IPS DF 19.7 (cell line): ENCODE measurements at places on chromosomes 4 and X.

DNA sequence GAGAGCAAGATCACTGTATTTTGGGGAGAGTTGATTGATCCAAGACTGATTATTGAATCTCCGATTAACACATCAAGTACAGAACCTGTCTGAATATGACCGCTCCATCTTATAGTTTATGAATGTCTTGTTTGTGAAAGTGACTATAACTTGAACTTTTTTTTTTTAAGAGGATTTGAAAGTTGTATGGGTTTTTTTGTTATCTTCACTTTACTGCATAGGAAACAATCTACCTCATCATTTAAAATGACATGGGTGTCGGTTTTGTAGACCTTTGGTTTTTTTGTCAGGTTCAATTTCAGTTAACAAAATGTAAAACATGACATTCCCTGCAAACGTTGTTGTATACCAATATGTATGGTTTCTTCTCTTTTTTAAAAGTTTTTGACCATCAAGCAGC, 103.0 kb upstream of the NUDT6 start:
- DNase-seq: no peak

DNA sequence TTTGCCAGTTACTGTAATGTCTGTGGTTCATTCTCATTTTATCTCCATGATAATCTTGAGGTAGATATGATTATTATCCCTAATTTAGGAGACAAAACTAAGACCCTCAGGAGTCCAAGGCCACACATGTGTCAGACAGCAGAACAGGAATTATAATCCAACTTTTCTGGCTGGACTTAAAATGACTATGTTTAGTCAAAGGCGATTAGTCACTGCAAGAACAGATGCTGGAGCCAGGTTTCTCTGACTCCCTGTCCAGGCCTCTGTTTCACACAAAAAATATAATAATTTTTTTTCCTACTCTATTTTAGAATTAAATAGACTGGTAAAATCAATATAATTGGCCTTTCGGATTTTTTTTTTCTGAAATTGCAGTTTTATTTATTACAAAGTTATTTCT, 56.7 kb upstream of the TMEM131L start:
- DNase-seq: no peak

DNA sequence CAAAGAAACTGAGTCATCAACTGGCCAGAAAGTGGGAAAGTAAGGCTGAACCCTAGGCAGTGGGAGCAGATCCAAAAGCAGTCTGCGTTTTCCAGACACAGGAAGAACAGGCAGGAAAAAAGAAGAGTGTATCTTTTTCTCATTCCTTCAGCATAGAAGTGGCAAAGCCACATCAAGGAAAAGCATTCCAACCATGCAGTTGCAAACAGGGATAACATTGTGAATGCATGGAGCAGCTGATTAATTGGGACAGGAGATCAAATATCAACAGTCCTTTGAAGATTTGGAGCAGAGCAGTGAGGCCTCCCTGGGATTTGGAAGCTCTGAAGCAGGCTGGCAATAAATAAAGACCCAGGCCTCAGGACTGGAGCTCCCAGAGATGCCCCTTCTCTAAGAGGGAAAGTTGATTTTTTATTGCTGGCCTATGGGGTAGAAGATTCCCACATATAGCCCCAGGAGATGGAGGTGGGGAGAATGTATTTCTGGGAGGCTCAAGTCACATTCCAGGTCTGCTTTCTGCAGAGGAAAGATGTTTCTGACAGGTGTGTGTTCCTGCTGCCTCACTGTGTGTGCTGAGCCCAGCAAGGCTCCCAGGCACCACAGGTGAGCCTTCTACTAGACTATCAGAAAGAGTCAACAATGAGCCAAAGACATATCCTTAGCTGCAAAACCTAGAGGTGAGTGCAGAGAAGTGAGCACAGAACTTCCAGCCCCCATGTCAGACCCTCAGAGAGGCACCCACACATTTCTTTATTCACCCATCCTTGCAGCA, 222.5 kb downstream of the RAB28 start:
- no peak for DNase-seq

DNA sequence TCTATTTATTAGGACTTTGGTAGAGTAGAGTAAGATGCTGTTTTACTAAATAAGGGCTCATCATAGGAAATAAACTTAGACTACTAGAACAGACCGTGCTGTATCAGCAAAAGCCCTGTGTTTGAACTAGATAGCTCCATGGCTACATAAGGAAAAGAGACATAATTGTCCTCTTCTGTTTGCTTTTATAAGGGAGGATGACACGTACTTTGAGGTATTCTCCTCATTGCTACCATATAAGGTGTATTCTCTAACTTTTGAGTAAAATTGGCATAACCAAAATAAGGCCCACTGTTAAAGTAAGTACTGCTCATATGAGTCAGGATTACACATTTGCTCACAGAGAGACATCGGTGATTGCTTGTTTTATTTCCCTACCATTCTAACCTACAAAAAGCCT, 64.3 kb downstream of the PDLIM5 start:
- no peak for DNase-seq

- DNase-seq: no peak
Measured at GRCh38 chr4:111556141-111556781, 589.0 kb upstream of the FAM241A start.

- DNase-seq: no peak
Measured at GRCh38 chr4:77538144-77538543, 67.5 kb upstream of the CXCL13 start.

GRCh38 chr4:40421839-40422708, 86.9 kb downstream of the CHRNA9 start:
- DNase-seq: no peak

DNA sequence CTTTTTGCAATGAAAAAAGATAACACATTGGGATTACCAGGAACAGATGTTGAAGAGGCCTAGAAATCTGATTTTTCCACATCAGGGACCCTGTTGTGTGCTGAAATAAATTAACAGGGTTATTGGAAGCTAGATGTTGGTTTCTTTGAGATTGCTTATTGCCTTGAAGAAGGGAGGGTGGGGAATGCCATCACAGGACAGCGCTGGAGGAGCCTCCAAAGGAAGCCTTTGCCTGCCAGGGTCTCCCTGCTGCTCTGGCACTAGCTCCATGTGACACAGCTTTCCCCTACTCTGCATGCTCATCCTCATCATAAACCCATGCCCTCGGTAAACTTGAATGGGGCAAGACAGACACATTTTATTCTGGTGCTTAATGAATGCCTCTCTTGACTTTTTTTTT, 76.1 kb downstream of the MID1IP1 start:
- DNase-seq: no peak

DNA sequence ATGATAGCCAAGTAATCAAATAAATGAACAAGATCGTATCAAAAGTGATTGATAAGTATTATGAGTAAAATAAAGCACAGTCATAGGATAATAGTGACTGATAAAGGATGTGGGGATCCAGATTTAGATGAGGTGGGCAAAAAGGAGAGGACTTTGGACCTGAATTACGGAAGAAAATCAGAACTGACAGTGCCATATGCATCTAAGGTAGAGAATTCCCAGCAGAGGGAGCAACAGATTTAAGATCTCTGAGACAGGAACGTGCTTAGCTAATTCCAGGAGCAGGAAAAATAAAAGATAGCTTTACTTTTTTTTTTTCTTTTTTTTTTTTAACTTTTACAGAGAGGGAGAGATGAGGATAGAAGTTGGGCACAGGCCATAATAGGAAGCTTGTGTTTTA, 189.9 kb downstream of the NWD2 start:
- no peak for DNase-seq

GRCh38 chr4:122746485-122746965, 14.0 kb downstream of the BBS12 start:
- DNase-seq: no peak

GRCh38 chr4:93313197-93313596, 515.4 kb upstream of the ATOH1 start:
- no peak for DNase-seq

DNA sequence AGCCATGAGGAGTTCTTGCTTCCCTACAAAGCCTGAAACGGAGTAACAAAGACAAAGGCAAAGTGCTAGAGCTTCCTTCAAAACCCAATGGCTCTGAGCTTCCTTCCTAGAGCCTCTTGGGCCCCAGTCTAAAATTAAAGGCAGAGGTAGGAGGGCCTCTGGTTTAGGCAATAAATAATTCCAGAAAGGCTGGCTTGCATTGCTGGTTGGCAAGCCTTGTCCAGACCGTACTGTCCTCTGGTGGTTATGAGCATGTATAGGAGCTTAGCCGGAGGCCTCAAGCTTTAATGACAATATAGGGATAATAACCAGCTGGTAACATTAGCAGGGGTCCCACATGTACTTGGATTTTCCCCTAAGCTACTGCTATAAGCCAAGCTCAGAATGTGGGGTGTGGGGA, 237.3 kb downstream of the AR start:
- DNase-seq: no peak

GRCh38 chrX:39808471-39808917, 289.3 kb downstream of the BCOR start:
- DNase-seq: no peak

GRCh38 chrX:24341795-24342194, 18.6 kb upstream of the SUPT20HL1 start:
- no peak for DNase-seq

- DNase-seq: no peak
Measured at GRCh38 chr4:19455196-19455595, 796.5 kb upstream of the SLIT2 start.

- no peak for DNase-seq
Measured at GRCh38 chr4:159227378-159227777, 124.5 kb downstream of the RAPGEF2 start.

GRCh38 chrX:97619499-97619898, 735.8 kb downstream of the RPA4 start:
- DNase-seq: no peak

DNA sequence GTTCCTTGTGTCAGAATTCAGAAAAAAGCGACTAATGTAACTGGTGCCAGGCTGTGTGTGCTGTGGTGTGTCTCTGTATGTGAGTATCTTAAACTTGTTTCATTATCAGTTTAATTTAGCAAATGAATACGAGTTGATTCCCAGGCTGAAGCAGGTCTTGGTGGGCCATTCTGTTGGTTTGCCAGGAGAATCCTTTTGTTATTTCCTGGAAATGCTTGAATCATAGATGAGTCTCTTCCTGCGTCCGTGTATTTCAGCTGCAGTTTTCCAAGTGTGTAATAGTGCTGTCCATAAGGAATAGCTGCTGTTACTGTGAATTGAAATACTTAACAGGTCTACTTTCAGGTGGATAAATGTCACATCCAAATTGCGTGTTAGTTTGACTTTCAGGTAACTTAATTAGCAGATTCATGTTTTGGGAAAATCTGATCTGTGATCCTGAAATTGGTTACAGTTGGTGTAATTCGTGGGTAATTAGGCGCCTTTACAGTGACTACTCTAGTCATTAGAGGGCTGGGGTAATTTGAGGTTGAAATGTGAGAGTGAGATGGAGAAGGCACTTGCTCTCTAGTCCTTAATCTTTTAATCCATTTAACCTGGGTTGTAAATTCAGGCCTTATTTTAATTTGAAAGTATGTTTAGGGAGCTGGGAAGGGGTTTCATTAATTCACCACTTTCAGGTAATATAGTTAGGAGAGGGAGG, 23.8 kb downstream of the TMEM131L start:
- DNase-seq: no peak

DNA sequence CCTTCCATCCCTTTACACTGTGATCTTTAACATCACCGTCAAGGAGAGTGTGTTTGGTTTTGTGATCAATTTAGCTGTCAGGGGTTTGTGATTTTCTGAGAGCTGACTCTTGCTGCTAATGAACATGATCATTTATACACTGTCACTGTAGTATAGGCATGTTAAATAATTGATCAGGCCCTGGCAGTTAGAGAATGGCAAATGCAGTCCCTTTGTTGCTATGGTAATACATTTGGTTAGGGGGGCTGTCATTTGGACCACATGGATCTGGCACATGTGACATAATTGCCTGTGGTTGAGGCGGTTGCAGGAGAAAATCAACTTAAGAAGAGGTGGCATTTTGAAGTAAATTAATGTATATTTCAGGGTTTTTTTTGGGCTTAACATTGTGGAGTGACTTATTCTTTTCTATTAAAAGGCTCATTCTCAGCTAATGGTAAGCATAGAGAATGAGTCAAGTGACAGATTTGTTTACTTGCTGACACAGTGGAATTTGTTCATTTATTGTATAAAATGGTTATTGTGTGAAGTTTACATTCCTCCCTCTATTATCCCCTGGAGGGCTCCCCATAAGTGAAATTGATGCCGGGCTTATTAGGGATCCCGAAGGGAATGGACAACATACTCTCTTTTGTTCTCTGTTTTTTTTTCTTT, 114.0 kb downstream of the FHIP1A start:
- DNase-seq: no peak

DNA sequence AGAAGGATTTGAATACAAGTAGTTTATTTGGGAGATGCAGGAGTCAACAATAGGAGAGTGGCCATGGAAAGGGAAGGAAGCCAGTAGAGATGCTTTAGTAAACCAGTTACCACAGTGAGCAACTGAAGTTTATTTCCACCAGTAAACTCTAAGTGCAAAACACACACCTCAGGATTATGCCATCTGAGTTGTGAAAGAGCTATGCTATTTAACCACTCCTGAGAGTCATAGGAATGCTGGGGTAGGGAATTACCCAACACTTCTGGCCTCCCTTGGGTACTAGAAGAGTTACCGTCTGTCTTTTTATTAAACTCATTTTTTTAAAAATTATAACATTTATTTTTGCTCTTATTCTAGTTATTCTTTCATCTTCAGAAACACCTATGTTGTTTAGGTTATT, 834.6 kb upstream of the AMOT start:
- no peak for DNase-seq

GRCh38 chr4:125316791-125317524, 2.2 kb downstream of the FAT4 start:
- no peak for DNase-seq

DNA sequence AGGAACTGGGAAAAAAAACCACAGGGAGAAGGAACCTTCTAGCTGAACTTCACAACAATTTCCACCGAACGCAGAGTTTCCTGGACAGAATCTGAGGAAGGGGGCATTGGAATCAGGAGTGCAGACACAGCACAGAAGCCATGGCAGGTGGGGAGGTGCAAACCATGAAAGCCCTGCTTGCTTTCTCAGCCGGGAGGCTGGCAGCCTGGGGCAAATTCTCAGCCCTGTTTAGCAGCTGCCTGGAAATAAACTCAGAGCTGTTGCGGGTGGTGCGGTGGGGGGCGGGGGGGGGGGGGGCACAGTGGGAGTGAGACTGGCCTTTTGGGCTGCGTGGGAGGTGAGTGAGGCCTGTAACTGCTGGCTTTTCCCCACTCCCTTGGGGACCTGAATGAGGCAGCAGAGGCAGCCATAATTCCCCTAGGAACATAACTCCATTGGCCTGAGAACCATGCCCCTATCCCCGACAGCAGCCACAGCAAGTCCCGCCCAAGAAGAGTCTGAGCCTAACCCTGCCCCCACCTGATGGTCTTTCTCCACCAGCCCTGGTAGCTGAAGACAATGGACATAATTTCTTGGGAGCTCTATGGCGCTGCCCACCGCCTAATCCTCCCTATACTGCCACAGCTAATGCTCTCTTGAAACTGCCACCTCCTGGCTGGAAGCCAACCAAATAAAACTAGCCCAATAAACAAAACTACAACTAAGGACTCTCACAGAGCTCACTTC, 176.3 kb downstream of the FAM13A start:
- no peak for DNase-seq

GRCh38 chr4:29131304-29131703, 1588.9 kb upstream of the PCDH7 start:
- no peak for DNase-seq
